ENCODE measurements at places on chromosomes 3 and 15.

DNA sequence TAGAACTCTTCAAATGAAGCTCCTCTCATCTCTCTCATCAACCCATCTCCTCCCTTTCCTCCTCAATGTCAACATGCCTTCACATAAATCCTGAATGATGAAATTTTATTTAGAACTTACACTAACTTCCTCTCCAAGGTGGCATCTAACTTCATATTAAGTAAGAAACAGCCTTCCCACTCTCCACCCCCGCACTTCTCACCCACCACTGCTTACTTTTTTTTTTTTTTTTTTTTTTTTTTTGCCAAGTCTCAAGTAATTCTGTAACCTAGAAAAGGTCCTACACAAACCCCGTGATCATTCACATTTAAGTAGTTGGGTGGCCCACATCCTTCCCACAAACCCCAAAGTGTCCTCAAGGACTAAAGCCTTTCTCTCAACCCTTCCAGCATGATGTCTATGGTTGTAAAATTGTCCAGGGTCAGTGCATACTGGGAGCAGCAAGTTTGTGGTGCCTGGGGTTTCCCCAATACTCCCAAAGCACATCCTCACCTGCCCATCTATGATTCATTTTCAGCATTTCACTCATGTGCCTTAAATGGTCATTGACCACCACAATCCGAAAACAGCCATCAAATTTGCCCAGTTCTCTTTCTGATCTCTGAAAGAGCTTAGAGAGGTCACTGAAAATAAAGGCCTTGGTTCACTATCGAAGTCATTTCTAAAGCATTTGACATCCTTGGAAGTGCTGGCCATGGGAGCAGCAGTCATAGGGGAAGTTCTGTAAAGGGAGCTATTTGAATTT lies 47.2 kb downstream of the CD86 start:
- no peak for DNase-seq

DNA sequence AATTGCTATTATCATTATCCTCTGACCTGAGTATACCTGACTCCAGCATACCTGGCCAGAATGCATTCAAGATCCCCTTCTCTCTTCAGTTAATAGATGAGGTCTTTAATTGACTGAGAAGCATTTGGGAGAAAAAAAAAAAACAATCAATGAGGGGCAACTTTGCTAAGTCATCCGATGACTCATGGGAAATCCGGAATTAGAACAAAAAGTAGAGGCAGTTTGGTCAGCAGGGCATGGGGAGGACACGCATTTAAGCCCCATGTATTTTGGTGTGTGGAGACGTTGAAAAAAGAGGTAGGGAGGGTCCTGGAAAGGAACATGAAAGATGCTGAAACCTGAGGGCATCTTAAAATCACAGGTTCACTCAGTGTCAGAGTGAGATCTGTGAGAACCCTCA lies 256.2 kb downstream of the RORA start:
- no peak for DNase-seq

- no peak for DNase-seq
Observed at GRCh38 chr3:41164777-41165176, 34.5 kb upstream of the CTNNB1 start.

DNA sequence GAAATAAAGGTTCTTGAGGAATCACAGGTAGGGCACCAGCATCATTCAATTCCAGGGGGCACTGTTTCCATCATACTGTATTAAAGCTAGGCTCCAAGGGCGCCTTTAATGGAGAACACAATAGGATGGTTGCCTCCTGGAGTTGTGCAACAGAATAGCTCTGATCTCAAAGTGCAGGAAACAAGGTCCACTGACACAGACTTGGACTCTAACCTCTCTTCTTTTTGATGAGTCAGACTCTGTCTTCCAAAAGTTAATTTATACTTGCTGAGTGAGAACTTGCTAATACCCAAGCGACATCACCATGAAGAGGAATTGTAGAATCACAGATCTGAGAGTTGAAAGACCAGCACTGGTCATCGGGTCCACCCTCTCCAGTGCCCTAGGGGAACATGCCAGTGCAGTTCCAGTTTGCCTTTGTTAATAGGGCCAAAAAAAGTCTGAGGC lies 94.4 kb upstream of the PHLDB2 start:
- no peak for DNase-seq

GRCh38 chr3:102447272-102447671 lies 12.5 kb downstream of the ZPLD1 start:
- DNase-seq: no peak

DNA sequence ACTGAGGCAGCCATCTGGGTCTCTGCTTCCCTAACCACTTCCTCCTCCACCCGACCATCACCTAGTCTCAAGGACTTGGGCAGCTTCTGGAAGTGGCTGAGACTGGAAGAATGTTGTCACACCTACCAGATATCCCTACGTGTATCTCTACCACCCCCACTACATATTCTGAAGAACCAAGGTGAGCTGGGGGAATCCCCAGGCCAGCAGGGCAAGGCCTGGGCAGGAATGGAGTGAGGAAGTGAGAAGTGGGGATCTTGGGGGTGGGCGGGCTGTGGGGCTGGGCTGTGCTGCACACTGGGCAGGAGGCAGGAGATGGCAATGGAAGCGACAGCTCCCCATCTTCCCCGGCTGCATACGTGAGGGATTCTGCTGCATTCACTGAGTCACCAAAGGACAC lies 17.5 kb upstream of the ALDH1A3 start:
- DNase-seq: no peak

DNA sequence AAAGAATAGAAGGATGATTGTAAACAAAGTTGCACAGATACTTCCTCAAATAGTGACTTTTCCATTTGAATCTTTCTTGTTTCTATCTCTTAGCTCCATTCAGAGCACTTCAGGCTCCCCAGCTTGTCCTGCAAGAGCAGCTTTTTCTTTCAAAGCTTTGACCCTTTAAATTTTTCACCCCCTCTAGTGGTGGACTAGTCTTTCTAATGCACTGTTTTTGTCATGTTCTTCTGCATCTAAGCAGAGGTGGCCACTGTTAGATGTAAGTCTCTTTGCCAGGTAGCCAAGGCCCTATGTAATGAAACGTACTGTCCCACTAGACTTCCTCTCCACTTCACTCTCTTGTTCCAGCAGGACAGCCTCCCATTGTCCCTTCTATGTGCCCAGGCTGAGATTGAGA lies 74.0 kb upstream of the MANF start:
- no peak for DNase-seq

DNA sequence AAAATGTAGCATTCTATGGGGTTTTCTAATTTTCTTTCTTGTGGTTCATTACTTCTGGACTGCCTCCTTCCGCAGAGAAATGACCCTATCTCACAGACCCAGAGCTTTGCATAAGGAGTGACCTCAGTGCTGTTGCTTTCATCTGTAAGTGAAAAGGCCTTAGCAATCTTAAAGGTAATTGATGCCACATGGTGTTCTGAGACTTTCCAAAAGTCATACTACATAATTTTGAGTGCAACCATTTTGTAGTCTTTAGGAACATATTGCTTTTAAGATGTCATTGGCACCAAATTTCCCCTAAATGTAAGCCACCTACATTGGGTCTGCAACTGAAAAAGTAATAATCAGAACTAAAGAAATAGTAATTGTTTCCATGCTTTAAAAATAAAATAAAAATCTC lies 9.2 kb upstream of the HHLA2 start:
- no peak for DNase-seq

DNA sequence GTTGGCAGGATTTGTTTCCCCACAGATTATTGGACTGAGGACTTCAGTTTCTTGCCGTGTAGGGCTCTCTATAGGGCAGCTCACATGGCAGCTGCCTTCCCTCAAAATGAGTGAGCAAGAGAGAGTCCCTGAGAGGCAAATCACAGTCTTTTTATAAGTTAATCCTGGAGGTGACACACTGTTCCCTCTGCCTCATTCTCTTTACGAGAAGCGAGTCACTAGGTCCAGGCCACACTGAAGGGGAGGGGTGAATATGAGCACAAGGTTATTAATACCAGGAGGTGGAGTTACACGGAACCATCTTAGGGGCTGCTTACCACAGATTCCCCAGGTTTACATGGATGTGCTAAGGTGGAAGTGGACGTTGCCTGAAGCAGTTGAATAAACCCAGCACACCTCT lies 77.0 kb downstream of the LPP start:
- no peak for DNase-seq

- no peak for DNase-seq
Observed at GRCh38 chr3:87088993-87089841, 98.3 kb upstream of the VGLL3 start.

DNA sequence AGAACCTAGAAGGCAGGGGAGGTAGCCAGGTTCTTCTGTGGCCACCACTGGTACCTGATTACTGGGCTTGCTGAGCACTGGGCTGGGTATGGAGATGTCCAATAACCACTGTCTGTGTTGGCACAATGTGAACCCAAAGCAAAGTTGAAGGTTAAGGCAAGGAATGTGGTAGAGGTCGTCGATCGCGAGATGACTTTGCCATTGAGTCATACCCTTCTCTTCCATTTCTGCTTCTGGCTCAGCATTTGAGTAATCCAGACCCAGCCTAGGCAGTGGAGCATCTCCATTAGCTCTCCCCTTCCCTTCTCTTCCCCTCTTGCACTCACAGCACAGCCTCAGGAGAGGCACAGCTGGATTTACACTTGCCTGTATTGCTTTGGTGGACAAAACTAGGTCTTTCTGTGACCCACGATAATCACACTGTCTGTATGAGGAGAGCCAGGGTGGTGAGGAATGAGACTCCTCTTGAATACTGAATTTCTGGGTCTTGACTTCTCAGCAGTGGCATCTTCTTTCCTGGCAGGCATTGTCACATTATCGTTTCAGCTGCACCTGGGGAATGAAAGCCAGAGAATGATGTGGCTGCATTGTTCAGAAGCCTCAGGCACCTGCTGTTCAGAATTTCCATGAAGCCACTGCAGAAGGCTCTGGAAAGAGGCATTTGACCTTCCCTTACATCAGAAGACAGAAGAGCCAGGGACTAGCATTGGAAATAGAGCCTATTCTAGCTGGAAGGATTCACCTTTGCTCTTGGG lies 272.6 kb downstream of the PDCD6IP start:
- no peak for DNase-seq

DNA sequence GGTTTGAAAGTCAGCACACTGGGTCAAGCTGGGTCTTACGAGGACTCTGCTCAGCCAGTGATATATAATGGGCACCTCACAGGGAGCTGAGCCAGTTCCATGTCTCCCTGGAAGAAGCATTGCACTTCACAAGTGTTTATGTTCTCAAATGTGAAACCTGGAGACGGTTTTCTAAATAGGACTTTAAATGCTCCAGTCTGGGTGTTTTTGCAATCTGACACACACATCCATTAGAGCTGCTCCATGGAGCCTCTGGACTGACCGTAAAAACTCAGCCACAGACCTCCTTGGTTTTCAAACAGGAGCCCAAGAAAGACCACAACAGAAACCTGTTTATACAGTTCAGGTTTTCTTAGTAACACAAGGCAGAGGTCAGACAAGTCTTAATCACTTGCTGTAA lies 201.3 kb upstream of the LRIG1 start:
- no peak for DNase-seq

GRCh38 chr3:152019508-152019907 lies 146.1 kb downstream of the SUCNR1 start:
- no peak for DNase-seq

DNA sequence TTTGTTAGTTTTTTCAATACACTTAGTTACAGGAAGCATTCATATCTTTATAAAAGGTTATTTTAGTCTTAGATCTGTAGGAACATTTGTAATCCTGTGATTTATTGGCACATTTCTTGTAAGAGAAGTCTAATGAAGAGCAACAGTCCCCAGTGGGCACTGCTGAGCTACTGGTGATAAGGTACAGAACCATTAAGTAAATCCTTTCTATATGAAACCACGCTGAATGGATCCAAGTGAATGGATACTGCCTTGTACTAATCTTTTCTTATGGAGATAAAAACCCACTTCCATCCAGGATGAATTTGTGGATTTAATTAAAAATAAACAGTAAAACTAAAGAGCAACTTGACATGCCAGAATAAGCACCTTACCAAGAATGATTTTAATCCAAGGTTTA lies 64.0 kb downstream of the SHQ1 start:
- DNase-seq: no peak

GRCh38 chr15:66498501-66499386 lies 1.2 kb upstream of the SNAPC5 start:
- no peak for DNase-seq

- DNase-seq: no peak
Observed at GRCh38 chr15:39721893-39722292, 60.7 kb downstream of the FSIP1 start.

DNA sequence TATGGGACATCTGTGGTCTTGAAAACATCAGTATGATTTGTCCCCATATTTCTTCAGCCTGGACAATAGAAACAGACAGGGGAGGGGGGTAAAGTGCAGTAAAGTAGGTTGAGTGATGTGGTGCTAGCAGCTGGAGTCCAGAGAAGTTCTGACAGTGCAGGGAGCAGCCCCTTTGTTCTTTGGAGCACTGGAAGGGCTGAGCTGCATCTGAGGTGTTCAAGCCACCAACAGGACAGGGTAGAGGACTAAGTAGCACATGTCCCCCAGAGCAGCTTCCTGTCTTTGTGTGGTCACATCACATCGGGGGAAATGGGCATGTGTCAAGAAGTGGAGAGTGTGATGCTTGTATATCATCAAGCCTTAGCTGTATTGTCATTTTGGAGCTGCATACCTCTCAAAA lies 12.1 kb downstream of the MRPS22 start:
- DNase-seq: no peak

- peak; percentile 64 for DNase-seq
Observed at GRCh38 chr15:52078876-52079700, 33.5 kb downstream of the BCL2L10 start.

DNA sequence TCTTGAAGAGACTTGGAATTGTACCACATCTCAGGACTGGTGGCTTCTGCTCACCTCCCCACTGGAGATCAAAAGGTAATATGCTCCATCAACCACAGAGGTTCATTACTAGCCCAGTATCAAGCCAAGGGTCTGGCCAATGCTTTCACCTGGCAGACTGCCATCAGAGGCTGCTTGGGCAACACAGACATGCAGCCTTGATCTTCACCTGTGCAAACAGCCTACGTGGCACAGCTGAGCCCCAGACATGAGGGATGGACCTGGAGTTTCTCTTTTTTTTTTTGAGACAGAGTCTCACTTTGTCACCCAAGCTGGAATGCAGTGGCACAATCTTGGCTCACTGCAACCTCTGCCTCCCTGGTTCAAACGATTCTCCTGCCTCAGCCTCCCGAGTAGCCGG lies 105.6 kb upstream of the HES1 start:
- DNase-seq: no peak

- no peak for DNase-seq
Observed at GRCh38 chr3:134614955-134615354, 35.9 kb downstream of the KY start.

DNA sequence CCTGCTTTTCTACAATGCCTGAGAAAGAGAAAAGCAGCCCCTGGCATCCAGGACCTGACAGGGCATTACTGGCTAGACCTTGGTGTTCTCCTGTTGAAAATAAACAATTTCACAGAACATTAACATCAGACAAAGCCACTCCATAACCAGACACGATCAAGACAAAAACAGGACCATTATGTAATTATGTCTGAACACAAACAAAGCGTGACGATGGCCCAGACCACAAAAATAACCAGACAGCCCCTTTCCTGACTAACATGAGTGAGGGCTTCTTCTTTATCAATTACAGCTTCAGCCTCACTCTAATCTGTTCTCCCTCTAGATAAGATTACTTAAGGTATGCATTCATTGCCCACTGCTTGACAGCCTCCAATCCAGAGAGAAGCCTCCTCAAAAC lies 172.7 kb upstream of the LMCD1 start:
- no peak for DNase-seq

- DNase-seq: no peak
Observed at GRCh38 chr3:188929137-188929536, 242.6 kb upstream of the TPRG1 start.

GRCh38 chr15:64209680-64210334 lies 47.0 kb upstream of the PPIB start:
- no peak for DNase-seq

GRCh38 chr15:85403745-85404144 lies 23.3 kb downstream of the AKAP13 start:
- DNase-seq: no peak

- no peak for DNase-seq
Observed at GRCh38 chr15:68410466-68411342, 21.3 kb downstream of the ITGA11 start.
